Natural killer cell (primary cell): ENCODE measurements at places on chromosomes 3 and 15. TPM values are rescaled to one million over a fixed set of nuclear protein-coding genes. Genes with fewer than 3 reads are reported as not detected.

GPR15 gene
- 1.5 TPM for total RNA-seq

GRCh38 chr15:72307026-72307425 lies 12.9 kb downstream of the CELF6 start:
- no peak for DNase-seq

DNA sequence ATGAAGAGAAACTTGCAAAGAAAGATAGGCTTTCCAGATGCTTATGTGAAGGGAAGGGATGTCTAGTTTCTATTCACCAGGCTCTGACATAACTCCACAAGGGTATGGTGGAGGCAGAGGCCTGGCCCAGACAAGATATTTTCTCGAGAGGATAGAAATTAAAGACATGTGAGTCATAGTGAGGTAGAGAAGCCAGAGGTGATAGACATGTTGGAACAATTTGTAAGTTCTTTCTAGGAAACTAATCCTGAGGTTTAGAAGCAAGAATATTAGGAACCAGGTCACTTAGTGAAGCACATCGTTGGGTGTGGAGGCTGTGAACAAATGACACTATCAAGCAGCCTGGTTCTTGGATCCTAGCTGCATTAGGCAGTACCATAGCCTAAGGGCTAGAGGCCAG lies 176.9 kb downstream of the BBX start:
- DNase-seq: no peak

- DNase-seq: no peak
Measured at GRCh38 chr3:31733234-31733667, 200.5 kb downstream of the STT3B start.

- DNase-seq: no peak
Measured at GRCh38 chr3:66103729-66104128, 65.0 kb upstream of the MAGI1 start.

OR5K2 gene
- total RNA-seq: not detected

DNA sequence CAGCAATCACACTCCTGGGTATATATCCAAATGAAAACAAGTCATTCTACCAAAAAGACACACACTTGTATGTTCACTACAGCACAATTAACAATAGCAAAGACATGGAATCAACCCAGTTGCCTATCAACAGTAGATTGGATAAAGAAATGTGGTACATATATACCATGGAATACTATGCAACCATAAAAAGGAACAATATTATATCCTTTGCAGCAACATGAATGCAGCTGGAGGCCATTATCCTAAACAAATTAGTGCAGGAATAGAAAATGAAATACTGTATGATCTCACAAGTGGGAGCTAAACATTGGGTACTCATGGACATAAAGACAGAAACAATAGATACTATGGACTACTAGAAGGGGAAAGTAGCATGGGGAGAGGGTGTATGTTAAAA lies 224.7 kb downstream of the CLSTN2 start:
- DNase-seq: no peak

DNA sequence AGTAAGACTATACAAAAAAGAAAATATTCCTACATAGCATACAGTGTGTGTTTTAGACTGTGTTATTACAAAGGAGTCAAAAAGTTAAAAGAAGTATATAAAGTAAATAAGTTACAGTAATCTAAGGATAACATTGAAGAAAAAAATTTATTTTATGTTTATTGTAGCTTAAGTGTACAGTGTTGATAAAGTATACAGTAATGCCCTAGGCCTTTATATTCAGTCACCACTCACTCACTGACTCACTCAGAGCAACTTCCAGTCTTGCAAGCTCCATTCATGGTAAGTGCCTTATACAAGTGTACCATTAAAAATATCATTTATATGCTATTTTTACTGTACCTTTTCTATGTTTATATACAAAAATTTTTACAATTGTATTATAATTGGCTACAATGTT lies 220.1 kb downstream of the BCHE start:
- DNase-seq: no peak

- DNase-seq: peak; percentile 69
Measured at GRCh38 chr3:67083277-67083676, 85.2 kb downstream of the KBTBD8 start.

DNA sequence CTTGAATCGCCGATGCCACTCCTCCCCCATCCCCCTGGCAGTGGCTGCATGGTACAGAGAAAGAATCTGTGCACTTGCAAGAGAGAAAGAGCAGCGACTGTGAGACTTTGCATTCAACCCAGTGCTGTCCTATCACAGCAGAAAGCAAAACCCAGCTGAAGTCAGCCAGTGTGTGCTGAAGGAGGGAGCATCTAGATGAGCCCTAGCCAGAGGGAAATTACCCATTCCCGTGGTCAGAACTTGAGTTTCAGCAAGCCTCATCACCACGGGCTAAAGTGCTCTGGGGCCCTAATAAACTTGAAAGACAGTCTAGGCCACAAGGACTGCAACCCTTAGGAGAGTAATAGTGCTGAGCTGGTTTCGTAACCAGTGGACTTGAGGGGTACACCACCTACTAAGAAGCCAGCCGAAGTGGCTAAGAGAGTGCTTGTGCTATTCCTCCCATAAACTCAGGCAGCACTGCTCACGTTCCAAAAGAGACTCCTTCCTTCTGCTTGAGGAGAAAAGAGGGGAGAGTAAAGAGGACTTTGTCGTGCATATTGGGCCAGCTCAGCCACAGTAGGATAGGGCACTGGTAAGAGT lies 15.2 kb upstream of the PIK3R4 start:
- DNase-seq: no peak

DNA sequence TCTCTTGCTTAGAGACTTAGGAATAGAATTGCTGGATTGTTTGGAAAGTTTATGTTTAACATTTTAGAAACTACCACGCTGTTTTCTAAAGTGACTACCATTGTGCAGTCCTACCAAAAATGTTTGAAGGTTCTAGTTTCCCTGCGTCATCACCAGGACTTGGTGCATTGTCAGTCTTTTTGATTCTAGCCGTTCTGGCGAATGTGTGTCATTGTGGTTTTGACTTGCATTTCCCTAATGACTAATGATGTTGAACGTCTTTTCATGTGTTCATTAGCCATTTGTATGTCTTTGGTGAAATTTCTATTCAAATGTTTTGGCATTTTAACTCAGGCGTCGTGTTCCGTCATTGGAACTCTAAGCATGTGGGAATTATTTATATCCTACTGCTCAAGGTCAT lies 58.0 kb downstream of the CHD2 start:
- DNase-seq: peak; percentile 75

ITIH1 gene
- total RNA-seq: not detected

DNA sequence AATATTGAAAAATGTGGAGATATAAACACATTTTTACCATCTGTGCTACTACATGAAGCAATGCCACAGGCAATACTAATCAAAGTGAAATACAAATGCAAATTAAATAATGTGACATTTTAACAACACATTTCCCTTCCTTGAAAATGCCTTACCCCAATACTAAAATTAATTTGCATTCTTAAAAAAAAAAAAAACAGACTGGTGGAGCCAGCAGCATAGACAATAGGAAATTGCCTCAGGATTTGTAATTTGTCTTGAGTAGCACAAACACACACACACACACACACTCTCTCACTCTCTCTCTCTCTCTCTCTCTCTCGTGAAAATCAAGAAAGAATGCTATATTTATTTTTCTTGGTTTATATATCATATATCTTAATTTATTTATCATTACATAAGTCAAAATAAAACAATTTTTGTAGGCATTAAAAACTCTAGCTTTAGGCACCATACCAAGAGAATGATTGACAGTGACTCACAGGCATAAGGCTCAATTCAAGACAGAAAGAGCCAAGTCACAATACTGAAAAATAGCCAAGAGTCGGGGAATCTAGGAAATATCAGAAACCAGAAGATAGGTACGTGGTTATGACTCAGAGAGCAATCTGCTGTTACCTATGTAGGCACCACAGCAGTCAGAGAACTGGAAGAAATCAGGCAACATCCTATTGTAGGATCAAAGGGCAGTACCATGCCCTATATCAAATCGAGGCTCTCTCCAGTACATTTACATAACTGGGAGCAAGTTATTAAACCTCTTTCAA lies 23.0 kb downstream of the SUCNR1 start:
- DNase-seq: no peak

DNA sequence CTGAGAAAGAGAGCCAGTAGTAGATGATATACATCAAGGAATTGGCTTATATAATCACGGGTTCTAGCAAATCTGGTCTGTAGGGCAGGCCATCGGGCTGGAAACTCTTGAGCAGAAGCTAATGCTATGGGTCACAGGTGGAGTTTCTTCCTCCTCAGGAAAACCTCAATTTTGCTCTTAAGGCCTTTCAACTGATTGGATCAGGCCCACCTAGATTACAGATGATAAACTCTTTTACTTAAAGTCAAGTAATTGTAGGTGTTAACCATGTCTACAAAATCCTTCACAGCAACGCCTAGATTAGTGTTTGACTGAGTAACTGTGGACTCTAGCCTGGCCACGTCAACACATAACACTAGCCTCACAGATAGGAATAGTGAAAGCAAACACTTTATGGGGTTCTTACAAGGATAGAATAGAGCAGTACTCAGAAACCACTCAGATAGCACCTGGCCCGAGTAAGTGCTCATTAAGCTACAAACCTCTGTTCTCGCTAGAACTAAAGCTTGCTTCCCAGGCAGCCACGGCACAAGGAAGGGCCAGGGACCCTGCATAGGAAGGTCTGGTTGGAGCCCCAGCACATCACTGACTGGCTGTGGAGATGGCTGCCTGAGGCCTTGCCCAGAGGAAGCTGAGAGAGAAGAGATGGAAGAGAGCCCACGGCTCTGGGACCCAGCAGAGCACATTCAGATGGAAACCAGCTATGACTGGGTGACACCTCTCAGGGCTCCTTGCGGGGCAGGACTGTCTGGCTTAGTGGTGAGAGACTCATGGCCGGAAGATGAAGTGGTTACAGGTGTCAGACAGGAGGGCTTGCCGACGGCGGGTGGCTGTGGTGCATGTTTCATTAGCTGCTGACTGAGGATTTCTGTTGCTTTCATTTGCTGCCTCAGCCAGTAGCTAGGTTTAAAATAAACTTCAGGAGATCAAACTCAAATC lies 202.5 kb upstream of the TLE3 start:
- peak; percentile 87 for DNase-seq

- no peak for DNase-seq
Measured at GRCh38 chr3:180283251-180283650, 246.5 kb upstream of the PEX5L start.

- no peak for DNase-seq
Measured at GRCh38 chr15:79901958-79902357, 5.1 kb upstream of the MTHFS start.
